ENCODE measurements at places on chromosomes 1 and 21.

GRCh38 chr1:51727366-51727765, 110.5 kb downstream of the OSBPL9 start:
- no peak for DNase-seq

DNA sequence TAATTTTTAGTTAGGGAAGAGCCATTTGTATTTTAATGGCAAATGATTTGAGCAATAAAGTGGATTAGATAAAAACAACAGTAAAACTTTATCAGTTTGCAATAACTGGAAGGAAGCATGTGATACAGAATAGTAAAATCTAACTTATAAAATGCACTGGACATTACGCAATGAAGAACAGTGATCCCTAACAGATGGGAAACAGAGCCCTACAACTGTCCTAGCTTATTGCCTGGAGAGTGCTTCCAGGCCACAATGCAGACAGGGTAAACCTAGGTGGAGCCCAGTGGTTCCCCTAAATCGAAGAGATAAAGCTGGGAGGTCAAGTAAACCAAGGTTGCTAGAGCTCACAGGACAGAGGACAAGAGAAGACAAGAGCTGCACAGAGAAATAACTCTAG, 7.0 kb downstream of the OMA1 start:
- peak; percentile 19 for DNase-seq

GRCh38 chr1:234589854-234590620, 19.9 kb downstream of the IRF2BP2 start:
- DNase-seq = no peak

DNA sequence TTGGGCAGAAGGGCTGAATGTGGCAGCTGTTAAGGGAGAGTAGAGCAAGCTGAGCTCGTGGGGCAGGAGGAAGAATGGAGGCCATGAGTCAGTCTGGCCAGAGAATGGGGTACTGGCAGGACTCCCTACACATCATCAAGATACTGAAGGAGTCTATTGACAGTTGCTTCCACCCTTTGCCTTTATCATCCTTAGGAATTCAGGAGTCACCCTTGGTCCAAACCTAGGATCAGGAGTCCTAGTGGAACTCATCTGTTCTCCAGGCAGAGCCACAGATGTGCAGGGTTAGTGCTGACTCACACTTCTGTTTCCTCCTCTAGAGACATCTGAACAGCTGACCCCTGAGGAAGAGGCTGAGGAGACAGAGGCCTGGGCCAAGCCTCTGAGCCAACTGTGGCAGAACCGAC, 18.7 kb upstream of the ST3GAL3 start:
- DNase-seq = peak; percentile 27

DNA sequence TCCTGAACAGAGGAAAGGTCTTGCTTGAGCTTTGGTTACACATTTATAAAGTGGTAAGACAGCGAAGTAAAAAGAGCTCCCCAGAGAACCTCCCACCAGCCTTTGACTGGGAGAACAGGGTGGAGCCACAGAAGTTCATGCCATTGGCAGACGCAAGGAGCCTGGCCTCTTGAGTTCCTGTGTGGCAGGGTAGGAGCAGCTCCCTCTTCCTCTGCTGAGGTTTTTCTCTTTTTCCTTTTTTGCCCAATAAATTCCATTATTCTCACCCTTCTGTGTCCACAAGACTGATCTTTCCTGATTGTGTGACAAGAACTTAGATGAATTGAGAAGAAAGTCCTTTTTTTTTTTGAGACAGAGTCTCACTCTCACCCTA, 4.3 kb downstream of the THEM4 start:
- peak; percentile 76 for DNase-seq

- DNase-seq = peak; percentile 81
Observed at GRCh38 chr1:205488074-205488723, 16.3 kb upstream of the CDK18 start.

- DNase-seq = no peak
Observed at GRCh38 chr1:247113733-247114271, 9.6 kb upstream of the ZNF669 start.

GRCh38 chr1:155859881-155860871, 809 bp downstream of the SYT11 start:
- DNase-seq = peak; percentile 81

- DNase-seq = no peak
Observed at GRCh38 chr1:190578017-190578416, 100.4 kb upstream of the BRINP3 start.

GRCh38 chr21:41139951-41140350, 28.0 kb upstream of the BACE2 start:
- DNase-seq = no peak

DNA sequence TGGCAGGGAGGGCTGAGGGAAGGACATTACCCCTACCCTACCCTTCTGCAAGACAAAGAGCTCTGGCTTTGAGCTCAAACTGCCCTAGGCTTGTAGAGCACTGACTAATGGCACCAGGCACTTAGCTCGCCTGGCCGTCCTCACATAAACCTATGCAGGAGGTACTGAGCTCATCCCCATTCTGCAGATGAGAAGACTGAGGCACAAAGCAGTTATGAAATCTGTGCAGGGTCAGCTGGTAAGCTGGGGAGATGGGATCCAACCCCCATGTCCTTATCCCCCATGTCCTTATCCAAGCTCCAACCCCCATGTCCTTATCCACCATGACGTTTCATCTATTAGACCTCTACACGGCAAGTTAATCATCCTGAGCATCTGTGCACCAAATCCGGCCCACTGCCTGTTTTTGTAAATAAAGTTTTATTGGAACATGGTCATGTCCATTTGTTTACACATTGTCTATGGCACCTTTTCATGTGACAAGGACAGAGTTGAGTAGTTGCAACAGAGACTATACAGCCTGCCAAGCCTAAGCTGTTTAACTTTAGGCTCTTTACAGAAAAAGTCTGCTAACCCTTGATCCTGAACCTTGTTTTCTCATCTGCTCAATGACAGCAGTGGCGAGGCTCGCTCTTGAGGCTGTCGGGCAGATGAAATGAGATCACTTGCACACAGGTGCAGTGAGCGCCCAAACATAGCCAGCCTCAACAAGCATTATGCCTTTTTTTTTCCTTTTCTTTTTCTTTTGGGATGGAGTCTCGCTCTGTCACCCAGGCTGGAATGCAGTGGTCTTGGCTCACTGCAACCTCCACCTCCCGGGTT, 86.8 kb downstream of the FBXO2 start:
- DNase-seq = no peak

GRCh38 chr1:168261390-168261789, 19.3 kb upstream of the TBX19 start:
- DNase-seq = no peak

DNA sequence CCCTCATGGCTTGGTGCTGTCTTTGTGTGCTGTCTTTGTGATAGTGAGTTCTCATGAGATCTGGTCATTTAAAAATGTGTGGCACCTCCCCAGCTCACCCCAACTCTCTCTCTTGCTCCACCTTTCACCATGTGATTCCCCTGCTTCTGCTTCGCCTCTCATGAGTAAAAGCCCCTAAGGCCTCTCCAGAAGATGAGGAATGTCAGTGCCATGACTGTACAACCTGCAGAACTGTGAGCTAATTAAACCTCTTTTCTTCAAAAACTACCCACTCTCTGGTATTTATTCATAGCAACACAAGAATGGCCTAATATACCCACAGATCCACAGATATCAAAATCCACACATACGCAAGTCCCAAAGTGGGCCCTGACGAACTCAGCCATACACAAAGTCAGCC, 88.9 kb upstream of the PPP2R5A start:
- DNase-seq = no peak

DNA sequence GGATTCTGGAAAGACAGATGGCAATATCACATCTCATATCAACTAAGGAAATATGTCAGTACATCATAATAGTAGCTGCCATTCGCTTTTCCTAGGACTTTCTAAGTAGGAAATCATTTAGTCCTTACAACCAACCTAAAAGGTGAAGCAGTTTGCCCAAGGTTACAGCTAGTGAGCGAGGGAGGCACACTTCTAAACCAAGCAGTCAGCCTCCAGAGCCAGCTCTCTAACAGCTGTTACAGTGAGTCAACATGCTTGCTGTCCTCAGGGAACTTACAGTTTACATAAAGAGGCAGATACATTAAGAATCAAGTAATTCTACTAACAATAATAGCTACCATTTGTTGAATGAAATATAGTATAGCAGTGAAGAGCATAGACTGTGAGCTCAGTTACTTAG, 57.1 kb downstream of the GIPC2 start:
- no peak for DNase-seq

DNA sequence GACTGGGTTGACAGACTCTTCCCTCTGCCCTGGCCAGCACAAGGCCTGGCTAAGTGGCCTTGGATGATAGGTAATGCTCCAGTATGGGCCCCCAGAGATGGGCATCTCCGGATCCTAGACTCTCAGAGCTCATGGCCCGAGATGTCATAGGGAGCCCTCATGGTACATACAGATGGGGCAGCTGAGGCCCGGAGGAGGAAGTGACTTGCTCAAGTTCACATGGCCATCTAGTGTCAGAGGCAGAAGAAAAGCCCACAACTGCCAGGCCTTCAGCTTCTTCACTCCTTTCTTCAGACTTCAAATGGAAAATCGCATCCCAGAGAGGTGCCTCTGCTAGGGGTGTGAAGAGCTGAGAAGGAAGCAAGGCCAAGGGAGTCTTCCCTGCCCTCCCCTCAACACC, 46.8 kb upstream of the SYNC start:
- DNase-seq = no peak

- no peak for DNase-seq
Observed at GRCh38 chr1:158362482-158362881, 8.8 kb downstream of the CD1E start.

GRCh38 chr1:147924813-147925212, 3.4 kb upstream of the GPR89B start:
- peak; percentile 13 for DNase-seq

GRCh38 chr1:117015724-117016123, 14.2 kb downstream of the CD101 start:
- DNase-seq = no peak

DNA sequence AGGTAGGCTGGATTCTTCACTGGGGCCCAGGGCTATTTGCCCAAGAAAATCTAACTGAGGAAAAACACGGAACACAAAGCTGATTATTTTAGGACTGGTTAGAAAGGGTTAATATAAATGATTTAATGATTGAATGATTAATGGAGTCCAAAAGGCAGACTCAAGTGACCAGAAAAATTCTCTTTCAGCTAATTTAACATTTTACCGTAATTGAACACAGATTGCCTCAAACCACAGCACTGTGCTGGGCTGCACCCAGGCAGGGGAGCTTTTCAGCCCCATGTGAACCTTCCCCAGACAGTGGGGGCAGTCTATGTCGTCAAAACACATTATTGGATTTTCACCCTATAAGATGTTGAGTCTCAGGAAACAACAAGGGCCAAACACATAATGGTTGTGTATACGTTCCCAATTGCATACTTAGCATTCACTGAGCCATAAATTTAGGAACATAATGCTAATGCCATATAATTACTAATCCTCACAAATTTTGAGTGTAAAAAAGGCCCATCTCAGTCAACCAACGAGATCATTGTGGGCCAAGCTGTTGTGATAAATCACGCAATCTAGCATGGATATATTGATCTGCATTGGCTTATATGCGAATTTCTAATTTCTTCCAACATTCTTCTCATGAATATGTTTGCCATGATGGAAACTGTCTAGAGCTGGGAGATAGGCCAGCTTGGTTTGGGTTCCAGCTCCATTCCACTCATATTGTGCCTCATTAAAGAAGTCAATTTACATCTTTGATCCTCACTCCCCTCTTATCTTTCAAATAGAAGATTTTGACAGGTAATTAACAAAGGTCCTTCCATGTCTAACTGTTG, 27.7 kb downstream of the DSCAM start:
- no peak for DNase-seq

- DNase-seq = no peak
Observed at GRCh38 chr1:154741741-154742495, 128.2 kb downstream of the KCNN3 start.

DNA sequence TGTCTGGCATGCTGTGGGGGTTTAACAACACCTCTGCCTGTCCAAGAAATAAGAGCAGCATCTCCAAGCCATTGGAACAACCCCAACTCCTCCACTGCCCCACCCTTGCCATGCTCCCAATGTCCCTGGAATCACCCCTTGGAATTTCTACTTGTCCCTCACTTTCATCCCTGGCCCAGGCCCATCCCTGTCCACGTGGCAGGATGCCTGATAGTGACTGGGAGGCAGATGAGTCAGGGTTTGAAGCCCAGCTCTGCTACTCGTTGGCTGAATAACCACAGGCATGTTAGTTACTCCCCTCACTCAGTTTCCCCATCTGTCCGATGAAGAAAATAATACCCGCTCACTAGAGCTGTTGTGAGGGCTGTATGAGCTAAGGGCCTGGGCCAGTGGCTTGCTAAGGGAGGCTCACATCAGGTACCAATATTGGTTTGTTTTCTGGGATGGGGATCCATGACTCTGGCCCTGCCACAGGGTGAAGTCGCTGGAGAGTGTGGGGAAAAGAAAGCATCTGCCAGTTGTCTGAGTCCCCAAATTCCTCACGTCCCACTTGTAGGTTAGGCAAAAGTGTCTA, 99.4 kb upstream of the TLR5 start:
- DNase-seq = no peak

DNA sequence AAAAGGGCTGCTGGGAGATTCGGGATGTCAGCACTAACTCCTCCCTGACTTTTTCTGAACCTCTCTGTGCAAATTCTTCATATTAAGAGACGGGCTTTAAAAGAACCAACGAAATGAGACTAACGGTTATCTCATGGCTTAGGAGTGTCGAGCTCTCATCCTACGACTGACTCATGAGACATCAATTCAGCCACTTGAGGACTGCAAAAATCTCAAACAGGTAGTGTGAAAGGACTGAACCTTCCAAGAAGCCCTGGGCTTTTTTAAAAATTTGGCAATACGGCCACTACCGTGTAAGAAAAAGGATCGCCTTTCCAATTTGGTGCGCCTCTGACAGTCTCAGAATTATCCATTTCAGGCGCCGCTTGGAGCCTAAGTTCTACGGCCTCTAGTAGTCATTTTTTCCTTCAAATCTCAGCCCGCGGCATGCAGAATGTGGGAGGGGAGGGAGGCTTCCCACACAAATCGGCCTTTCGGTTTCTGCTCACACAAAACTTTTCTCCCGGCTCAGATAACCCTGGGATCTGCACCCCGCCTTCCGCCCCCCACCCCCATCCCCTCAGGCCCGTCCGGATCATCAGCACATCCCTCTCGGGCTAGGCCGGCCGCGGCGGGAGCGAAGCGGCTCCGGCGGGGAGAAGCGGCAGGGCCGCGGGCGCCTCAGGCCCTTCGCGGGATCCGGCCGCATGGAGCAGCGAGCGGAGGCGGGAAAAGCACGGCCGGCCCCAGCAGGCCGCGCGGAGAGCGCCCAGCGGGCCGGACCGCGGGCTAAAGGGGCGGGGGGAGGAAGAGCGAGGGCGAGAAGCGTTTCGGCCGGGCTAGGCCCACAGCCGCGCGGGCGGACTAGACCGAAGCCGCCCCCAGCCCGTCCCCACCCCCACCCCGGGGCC, 618 bp downstream of the HNRNPR start:
- DNase-seq = peak; percentile 76

- DNase-seq = no peak
Observed at GRCh38 chr1:4397196-4397595, 257.2 kb upstream of the AJAP1 start.

DNA sequence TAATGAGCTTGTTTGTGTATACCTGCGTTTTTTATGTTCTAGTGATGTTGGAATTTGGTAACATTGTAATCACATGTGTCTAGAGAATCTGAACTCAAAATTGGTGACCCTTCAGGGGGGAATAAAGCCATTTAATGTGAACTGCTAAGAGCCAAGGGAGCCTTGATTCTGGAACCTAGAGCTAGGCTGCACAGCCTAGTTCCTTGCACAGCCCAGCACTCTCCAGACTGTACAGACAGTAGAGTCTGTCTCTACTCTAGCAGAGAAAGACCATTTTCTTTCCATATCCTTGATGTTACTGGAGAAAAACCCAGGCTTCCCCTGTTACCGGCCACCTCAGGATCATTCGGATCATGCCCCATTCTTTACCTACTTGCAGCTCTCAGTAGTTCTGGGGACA, 8.6 kb downstream of the ARV1 start:
- no peak for DNase-seq

- no peak for DNase-seq
Observed at GRCh38 chr1:152646656-152647055, 16.5 kb upstream of the LCE2D start.
